ENCODE measurements at places on chromosomes 11 and 22. TPM values are rescaled to one million over a fixed set of nuclear protein-coding genes. Genes with fewer than 3 reads are reported as not detected.

Gene OR52L1
- not detected for polyA plus RNA-seq

Gene LBHD1
- polyA plus RNA-seq = 6.8 TPM

Gene UBQLNL
- polyA plus RNA-seq = 0.62 TPM

Gene MMP1
- polyA plus RNA-seq = 0.17 TPM

Gene KRTAP5-10
- polyA plus RNA-seq = not detected

Gene MRPL21
- 84.5 TPM for polyA plus RNA-seq

Gene TIMM10
- polyA plus RNA-seq = 32.0 TPM

Gene IGSF9B
- polyA plus RNA-seq = 5.1 TPM

Gene GPR83
- polyA plus RNA-seq = 0.38 TPM

Gene BIK
- 0.61 TPM for polyA plus RNA-seq

Gene SCN3B
- 1.3 TPM for polyA plus RNA-seq

Gene OR10D3
- not detected for polyA plus RNA-seq

Gene TTLL12
- polyA plus RNA-seq = 19.7 TPM

Gene ANO9
- 9.2 TPM for polyA plus RNA-seq

Gene MAFF
- polyA plus RNA-seq = 6.6 TPM

Gene B3GAT3
- polyA plus RNA-seq = 20.8 TPM

Gene MISFA
- 7.5 TPM for polyA plus RNA-seq

Gene KCNJ1
- polyA plus RNA-seq = 91.3 TPM

Gene LRRN4CL
- 1.3 TPM for polyA plus RNA-seq

Gene PIH1D2
- polyA plus RNA-seq = 7.4 TPM
